Activated CD4-positive, CD25-positive, alpha-beta regulatory T cell treated with anti-CD3 and anti-CD28 coated beads, Interleukin-2, amount 50 U/mL, for 24 hours (primary cell): ENCODE measurements at places on chromosomes 7 and 10.

- peak; percentile 54 for ATAC-seq
These were observed at the start of gene SH3PXD2A for GRCh38 chr10:103855424-103855823. TSS of gene SH3PXD2A (minus strand) at chr10:103855576. CDS start at chr10:103855266, 310 bp downstream.

DNA sequence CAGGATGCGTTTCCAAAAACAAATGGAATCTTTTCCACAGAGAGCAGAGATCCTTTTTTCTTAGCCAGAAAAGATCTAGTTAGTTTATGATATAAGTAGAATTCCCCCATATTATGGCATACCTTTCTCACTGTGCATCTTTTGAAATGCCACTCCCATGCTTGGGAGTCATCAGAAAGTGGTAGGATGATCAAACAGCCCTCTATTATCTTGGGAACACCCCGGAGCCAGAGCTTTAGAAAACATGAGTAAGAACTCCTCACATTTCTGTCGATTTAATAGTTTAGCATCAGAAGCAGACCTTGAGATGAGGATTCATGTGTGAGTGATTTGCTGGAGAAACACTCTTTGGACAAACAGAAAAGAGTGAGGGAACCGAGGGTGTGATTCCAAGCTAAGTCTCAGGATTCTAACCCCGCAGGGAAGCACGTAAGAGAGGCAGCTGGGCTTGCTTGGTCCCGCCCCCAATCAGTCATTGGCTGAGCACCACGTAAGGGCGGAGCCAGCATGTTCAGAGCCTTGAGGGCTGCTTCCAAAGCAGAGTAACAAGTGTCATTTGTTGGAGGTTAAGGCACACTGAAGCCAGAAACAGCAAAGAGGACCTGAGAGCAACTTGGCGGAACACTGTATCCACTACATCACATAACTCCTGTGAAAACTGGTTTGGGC is 43.7 kb upstream of the NXPH1 start:
- ATAC-seq, result no peak

DNA sequence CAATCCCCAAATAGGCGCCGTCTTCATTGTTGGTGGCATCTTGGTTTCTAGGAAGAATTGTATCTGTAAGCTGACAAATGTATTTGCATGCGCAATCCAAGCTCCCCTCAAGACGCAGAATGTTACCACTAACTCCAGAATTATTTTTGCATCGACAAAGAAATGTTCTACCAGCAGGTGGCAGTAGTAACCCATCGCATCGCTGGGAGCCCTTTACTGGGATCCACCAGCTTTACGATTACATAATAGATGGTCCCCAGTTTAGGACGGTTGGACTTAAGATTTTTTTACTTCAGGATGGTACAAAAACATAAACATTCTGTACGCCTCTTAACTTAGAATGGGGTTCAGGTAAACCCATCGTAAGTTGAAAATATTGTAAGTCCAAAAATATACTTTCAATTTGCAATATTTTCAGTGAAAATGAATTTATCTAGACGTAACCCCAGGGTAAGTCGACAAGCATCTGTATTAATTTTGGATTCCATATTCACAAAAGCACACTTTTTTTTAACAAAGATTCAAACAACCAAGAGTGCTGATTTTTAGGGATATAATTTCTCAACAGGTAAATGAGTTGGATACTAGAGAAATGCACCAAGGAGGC is 114.0 kb upstream of the COBL start:
- ATAC-seq, result no peak

DNA sequence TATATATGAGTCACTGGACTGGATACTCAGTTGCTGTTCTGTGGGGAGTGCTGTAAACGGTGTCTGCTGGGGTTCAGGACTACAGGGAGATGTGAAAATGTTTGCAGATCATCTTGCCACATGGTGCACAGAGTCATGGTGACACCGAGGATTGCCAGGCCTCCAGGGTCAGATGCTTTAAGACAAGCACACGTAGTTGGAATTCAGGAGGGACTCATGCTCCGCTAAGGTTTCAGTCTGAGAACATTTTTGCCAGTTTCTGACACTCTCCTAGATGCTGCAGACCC is 211.3 kb downstream of the CXCL12 start:
- no peak for ATAC-seq

DNA sequence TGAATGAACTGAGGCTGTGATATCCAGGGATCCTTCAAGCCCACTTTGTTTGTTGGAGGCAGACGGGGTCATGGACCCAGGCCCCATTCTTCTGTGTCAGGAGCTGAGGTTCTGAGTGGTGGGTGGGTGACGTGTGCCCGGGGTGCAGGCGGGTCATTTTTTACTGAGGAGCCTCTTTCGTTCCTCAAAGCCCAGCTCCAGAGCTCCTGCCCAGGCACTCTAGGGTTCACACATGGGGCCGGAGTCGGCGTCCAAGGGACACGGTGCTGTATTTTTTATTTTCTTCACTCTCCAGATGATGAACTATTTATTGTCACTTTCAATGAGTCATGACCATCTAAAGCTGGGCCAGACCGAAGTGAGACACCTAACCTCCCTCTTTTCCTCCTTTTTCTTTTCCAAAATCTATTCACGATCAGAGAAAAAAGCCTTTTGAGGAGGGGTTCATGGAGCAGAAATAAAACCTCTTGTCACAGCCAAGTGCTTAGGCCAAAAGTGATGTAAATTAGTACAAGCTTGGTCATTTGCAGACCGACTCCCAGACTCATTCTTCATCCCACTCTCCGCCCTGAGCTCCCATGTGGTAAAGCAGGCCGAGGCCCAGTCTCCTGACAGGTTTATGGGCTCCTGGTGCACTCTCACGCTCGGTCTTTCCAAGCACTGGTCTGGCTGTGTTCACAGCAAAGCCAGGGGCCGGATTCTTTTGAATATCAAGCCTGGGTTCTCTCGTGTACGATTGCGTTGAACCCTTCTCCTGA is 41.4 kb upstream of the PITRM1 start:
- ATAC-seq, result no peak

DNA sequence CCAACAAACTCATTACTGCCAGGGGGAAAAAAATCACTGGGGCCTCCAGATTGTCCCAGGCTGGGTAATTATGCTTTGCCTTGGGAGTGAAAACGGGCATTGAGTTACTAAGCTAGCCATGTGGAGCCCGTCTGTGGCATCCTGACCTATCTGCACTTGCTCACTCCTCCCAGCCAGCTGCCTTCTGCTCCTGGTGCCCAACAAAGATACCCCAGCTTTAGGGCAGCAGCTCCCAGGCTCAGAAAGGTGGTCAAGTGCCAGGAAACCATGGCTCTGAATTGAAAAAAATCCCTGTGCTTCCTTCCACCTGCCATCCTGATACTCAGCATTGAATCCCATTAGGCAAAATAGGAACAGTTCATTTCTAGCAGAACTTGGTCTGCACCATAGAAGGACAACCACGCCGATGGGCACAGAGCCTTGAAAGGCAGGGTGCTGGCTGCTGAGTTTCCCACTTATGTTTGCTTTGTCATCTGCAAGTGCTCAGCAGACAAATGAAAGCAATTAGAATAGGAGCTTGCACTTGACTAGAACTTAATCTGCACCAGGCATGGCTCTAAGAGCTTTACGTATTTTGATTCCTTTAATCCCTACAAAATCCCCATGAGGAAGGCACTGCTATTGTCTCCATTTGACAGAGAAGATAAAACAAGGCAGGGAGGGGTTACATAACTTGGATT is 42.8 kb downstream of the HSPA12A start:
- ATAC-seq, result no peak

GRCh38 chr7:31814187-31814586 is 127.2 kb downstream of the PPP1R17 start:
- no peak for ATAC-seq

DNA sequence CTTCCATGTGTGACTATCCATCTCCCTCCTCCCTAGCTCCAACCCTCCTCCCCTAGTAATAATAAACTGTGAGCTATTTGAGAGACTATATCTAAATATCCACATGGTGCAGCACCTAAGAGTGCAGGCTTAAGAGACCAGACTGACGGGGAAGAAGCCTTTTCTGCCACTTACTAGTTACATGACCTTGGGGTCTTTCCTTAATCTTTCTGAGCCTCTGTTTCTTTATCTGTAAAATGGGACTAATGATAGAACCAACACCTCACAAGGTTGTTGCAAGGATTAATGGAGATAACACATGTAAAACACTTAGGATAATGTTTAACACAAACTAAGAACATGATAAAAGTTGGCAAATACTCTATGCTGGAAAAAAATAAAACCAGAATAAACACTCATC is 37.1 kb upstream of the FBXW4 start:
- no peak for ATAC-seq

DNA sequence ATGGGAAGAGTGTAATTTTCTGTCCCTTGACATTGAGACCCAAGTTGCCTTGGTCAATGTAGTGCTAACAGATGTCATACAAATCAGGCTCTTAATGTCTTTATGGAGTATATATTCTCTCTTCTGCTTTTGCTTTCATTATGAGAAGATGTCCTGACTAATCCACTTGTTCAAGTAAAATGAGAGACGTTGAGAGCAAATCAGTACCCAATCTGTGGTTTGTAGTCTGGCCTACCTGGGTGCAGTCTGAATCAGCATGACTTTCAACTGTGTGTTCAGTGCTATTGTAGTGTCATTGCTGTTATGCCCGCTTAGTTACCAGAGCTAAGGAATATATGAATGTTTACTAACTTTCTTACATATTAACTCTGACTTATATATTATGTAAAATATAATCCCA is 612.4 kb downstream of the ANKRD7 start:
- no peak for ATAC-seq

DNA sequence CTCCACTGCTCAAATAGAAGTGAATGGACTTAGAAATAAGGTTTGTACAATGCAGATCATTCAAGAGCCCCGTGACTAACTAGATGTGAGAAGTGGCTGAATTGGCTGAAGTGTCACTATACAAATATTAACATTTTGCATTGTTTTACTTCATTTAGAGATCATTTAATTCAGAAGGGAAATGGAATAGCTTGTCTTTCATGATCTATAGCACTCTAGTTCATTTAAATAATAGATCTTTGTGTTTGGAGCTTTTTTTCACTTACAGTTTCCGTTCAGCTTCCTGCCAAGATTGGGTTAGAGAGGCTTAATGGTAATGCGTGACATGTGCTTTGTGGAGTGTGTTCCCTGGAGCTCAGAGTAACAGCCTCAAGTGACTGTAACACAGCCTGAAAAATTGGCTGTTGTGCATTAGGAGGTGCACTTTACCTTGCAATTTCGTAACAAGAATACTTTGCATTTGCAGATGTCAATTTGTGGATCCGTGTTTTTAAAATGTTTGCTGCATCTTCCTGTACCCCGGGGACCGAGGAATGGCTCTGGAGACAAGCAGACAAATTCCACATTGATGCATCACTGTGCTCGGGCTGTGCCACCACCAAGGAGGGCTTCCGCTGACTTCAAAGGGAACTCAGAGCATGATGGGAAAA is 170.3 kb downstream of the NRP1 start:
- ATAC-seq, result no peak

GRCh38 chr7:1679326-1679965 is 9.4 kb downstream of the ELFN1 start:
- ATAC-seq, result no peak
